NCI-H1105 treated with DMSO at 0.1 percent for 48 hours (cell line): ENCODE measurements at places on chromosomes 1 and 21.
A peak's percentile ranks its signal among the peaks of the same experiment; 100 is the strongest.

- DNase-seq, result peak; percentile 71
Measured at GRCh38 chr21:38343691-38344090, 86.9 kb downstream of the KCNJ15 start.

DNA sequence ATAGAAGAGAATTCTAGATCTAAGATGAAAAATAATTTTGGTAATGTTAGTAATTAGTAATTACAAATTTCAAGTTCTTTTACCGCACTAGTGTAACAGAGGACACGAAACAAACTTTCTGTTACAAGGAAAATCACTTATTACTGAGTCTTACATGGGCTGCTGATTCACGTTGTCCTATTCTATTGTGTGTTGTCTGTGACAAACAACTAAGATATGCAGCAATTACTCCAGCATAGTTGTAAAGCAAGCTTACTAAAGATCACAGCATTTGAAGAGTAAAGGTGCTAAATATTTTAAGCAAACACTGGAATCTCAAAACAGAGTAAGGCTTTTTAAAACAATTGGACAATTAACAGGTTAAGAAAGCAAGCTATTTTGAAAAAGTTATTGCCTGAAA lies 502.3 kb downstream of the KCNT2 start:
- DNase-seq, result no peak

DNA sequence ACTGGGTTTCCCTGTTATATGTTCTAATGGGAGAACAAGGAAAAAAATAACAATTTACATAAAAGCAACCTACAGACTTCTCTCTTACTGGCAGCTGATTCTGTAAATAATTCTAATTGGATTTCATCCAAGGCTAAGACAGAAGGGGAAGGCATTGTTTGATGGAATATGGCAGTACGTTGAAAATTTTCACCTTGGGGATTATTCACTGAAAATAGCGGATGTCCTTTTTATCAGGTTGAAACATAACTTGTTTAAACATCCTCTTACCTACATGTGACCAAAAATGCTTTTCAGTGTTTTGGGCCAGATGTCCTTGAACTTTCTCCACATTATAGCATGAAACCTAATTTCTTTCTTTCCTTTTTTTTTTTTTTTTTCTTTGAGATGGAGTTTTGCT lies 24.9 kb downstream of the TSNAX start:
- no peak for DNase-seq

DNA sequence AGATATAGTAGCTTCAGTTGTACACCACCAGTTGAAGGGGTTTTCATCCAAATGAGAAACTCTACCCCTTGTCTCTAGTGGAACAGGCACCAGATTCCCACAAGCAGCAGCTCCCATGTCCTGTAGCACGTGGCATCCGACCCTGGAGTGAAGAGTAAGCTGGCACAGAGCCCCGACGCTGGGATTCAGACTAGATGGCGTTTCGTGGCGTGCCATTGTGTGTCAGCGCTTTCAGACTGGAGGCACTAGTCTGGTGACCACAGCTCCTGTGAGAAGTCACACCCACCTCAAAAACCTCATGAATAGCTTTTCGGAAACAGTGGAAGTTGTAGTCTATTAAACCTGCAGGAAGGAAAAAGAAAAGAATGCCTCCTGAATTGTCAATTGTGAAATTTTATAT lies 20.2 kb downstream of the RRAGC start:
- no peak for DNase-seq

GRCh38 chr1:83512373-83513193 lies 486.3 kb downstream of the TTLL7 start:
- DNase-seq, result peak; percentile 98

GRCh38 chr1:206058927-206059292 lies 5.9 kb downstream of the RHEX start:
- DNase-seq, result no peak

- DNase-seq, result no peak
Measured at GRCh38 chr1:86938450-86938849, 24.0 kb downstream of the HS2ST1 start.

DNA sequence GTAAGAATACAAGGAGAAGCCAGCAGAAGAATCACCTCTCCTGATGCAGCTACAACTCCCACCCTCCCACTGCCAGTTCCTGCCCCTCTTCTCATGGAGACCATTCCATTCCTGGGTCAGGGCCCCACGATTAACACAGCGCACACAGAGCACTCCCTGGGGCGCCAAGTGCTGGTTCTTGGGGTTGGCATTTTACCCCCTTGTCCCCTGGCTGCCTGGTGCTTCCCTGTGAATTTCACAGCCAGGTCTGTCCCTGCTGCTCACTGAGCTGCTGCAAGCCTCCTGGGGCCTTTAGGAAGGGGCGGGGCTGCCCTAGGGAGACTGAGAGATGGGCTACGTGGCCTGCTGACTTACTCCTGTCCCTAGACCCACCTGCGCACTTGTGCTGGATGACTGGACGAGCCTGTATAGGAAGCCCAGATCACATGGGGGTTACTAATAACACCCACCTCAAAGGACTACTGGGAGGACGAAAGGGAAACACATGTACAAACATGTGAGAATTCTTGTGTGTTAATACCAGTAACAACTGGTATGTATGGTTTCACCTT lies 4.8 kb downstream of the ZNF672 start:
- DNase-seq, result no peak

- no peak for DNase-seq
Measured at GRCh38 chr1:230097370-230097769, 30.3 kb downstream of the GALNT2 start.

- DNase-seq, result no peak
Measured at GRCh38 chr1:1629430-1630190, 2.4 kb upstream of the MMP23B start.

DNA sequence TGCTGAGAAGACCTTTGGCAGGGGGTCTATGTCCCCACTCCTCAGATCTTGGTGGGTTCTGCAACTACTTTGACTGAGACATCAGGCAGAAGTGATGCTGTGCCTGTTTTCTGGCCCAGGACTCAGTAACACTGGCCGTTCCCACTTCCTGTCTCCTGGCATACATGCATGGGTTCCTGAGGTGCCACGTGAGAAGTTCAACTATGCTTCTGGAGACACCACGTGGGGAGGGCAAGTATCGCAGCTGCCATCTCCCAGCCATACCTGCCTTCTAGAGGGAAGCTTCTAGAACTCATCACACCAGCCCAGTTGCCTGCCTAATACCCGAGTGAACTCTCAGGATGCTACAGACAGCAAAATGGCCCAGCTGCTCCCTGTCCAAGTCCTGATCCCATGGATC lies 65.8 kb downstream of the TRABD2B start:
- no peak for DNase-seq

DNA sequence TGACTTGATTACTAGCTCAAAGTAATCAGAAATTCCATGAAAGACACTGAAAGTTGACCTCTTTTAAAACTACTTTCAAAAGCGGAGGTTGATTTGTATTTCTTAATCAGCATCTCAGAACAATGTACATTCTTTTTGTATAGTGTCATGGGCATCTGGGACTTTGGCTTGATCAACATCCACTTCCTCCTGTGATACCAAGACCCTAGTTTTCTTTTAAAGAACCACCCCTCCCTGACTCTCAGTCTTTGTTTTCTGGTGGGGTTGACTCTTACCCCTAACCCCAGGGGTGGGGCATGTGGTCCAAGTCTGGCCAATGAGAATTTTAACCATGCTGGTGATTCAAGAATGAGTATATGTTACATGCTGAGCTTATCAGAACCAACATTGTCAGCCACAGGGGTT lies 21.7 kb upstream of the IRF2BP2 start:
- no peak for DNase-seq

- no peak for DNase-seq
Measured at GRCh38 chr1:55986003-55986402, 593.4 kb downstream of the PLPP3 start.

DNA sequence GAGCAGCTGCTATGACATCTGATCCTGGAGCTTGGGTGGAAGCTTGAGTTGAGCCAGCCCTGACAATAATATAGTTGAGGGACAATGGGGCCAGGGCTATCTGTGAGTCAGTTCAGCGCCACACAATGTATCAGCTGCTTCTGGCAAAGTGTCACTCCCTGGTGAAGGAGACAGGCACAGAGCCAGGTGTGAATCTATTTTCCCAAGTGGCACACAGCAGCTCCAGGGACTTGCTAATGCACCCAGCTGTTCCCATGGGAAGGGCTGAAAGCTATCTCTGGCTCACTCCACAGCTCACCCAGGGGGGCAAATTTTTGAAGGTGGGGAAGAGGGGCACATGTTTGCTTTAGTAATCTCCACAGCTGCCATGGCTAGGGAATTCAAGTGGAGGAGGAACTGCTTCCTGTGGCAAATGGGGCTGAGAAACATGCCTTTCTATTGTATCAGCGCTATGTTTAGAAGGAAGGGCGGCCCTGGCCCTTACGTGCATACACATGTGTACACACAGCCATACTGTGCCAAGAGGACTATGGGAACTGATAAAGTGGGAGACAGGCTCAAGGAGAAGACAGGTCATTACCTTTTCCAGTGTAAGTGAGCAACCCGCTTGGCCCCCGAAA lies 2.2 kb downstream of the CYB5R1 start:
- peak; percentile 98 for DNase-seq

DNA sequence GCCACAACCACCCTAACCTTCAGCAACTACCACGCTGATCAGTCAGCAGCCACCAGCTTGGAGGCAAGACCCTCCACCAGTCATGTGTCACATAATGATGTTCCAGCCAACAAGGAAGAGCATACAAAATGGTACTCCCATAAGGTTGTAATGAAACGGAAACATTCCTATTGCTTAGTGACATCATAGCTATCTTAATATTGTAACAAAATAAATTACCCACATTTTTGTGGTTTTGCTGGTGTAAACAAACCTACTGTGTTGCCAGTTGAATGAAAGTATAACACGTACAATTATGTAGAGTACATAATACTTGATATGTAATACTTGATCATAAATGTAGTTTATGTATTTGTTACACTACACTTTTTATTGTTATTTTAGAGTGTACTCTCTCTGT lies 1363.2 kb upstream of the ADGRL4 start:
- DNase-seq, result no peak

DNA sequence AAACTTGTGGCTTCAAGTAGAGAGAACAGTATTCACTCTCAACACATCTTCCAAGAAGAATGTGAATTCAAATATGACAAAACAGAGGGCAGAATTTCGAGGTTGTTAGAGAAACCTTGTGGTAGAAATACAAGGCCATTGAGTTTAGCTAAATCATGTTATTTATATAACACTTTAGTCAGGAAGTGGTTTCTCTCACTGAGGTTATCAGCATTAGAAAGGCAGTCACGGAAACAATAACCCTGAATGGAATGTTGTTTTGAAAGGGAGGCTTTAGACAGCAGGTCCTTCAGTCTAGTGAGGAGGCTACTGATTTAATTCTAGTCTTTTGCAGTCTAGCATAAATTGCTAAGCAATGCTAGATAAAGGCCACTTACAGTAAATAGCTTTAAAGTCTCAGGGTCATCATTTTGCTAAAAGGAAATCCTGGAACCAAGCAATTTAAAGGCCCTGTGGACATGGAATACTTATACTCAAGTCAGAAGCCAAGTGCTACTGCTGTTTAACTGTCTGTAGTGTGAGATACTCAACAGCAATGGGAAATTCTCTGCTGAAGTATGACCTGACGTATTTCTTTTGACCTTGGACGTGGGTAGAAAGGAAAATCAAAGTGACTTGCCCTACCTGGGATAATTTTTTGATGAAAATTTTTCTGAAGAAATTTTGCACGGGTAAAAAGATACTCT lies 89.0 kb upstream of the CHODL start:
- no peak for DNase-seq

DNA sequence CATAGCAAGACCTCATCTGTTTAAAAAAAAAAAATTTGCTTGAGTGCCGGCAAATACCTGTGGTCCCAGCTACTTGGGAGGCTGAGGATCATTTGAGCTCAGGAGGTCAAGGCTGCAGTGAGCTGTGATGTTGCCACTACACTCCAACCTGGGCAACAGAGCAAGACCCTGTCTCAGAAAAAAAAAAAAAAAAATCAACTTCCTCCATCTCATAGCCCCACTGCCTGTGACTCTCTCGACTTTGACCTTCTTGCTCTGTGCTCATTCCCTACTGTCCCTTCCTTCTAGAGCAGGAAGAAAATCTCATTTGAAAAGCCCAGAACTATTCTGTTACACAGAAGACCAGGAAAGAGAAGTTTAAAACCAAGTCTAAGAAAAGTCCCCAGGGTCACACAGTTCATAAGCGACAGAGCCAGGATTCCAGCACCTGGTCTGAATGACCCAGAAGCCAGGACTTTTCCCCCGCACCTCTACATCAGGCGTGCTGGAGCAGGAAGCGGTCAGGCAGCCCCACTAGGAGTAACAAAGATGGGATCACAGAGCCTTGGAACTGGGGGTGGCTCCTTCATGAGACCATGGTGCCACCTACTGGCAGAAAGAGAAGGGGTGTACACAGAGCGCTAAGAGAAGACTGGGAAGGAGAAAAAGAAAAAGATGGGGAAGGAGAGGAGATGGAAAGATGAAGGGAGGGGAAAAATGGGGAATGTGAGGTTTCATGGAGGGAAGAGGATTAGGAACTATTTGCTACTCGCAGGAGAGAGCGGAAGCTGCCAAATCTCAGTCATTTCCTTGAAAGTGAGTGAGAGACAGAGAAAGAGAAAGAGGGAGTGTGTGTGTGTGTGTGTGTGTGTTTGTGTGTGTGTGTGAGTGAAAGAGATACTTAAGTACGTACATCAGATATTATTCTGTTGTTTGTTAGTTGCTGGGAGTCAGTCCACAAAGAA lies 3.1 kb upstream of the P3R3URF start:
- peak; percentile 88 for DNase-seq

DNA sequence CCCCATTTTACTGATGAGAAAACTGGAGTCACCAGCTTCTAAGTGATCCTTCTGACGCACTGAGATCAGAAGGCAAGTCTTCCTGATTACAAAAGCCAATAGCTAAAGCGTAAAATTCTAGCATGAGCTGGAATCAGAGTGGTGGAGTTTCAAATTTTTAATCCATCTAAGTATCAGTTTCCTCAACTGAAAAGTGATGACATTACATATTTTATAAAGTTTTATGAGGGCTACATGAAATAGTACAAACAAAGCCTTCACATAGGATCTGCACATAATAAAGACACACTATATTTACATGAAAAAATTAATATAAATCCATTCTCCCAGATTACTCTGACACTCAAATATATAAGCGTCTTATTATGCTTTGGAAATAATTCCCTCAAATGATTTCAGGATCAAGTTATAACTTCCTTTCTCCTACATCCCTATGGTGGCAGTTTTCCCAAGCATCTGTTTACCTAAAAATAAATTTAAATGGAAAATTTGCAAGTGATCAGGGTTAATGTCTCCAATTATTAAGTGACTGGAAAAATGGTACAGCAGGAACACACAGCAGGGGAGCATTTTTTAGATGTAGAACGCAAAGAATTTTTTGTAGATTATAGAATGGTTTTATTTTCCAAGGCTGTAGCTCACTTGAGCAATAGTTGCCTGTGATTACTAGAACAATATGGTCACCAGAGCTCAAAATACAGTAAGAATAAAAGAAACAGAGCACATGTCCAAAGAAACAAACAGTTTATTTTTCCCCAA lies 490.4 kb upstream of the C1orf87 start:
- no peak for DNase-seq

GRCh38 chr1:92862605-92863004 lies 30.8 kb downstream of the RPL5 start:
- DNase-seq, result no peak

DNA sequence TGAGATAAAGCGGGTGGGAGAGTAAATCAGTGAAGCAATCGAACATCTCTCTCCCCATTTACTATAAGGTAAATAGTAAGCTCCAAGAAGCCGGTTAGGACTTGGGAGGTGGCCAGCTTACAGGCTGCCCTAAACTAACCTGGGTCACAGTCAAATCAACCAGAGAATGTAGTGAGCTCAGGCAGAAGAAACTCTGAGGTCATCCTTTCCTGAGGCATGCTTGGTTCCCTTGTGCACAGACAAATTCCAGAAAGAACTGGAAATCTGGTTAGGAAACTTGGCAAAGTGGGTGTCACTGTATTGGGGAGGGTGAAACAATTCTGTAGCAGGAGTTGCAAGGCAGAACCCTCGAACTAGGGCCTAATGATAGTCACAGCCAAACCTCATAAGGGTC lies 72.5 kb downstream of the NTMT2 start:
- DNase-seq, result no peak
